ENCODE measurements at places on chromosomes 1 and 21. TPM values are rescaled to one million over a fixed set of nuclear protein-coding genes. Genes with fewer than 3 reads are reported as not detected.

- no peak for DNase-seq
These were observed 26.1 kb downstream of the PDE9A start for GRCh38 chr21:42679319-42680057.

- no peak for DNase-seq
These were observed 6.2 kb downstream of the SH2D5 start for GRCh38 chr1:20726118-20726911.

DNA sequence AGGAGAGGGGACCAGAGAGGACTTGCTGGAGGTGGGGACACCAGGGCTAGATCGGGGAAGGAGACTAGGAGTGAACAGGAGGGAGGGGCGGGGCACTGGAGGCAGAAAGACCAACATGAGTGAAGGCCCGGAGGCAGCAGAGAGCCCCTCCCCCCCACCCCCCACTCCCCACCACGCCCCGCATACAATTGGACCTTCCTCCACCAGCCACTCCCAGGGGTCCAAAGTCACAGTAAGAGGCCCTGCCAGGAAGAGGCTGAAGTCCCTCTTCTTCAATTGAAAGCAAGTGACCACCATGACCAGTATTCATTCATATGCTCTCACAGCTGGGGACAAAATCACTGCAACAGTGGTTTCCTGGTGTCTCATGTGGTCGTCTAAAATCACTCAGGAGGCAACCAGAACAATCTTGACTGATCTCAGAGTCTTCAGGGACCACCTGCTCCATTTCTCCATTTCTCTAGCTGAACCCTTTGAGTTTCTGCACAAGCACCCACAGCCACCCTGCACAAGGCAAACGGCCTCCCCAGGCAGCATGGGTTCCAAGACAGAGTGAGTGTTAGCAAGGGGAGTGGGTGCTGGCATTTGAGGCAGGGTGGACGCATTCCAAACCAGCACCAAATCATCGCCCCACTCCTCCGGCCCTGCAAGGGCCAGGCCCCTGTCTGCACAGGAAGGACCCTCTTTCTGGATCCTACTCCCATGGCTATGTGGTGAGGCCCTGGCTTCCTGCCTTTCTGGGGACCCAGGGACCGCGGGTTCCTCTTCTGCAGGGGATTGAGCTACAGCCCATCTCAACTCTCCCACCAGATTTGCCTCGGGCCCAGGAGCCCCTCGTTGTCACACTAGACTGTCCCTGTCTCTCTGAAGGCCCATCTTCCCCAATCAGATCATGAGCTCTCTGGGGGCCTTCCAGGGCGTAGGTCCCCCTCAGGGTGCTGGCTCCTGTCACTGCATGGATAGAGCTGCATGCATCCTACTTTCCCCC lies 17.0 kb downstream of the LAPTM5 start:
- no peak for DNase-seq

DNA sequence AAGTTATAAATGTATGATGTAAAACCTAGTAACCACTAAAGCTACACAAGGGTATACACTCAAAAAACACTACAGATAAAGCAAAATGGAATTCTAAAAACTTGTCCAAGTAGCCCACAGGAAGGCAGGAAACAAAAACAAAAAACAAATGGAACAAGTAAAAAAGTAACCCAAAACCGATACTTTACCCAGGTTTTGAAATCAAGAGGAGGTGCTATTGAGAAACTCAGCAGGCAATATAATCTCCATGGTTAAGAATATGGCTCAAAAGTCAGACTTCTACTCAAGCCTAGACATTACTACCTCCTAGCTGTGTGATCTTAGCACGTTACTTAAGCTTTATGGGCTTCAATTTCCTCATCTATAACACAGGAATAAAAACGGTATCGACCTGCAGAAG lies 13.3 kb downstream of the RBBP5 start:
- no peak for DNase-seq

DNA sequence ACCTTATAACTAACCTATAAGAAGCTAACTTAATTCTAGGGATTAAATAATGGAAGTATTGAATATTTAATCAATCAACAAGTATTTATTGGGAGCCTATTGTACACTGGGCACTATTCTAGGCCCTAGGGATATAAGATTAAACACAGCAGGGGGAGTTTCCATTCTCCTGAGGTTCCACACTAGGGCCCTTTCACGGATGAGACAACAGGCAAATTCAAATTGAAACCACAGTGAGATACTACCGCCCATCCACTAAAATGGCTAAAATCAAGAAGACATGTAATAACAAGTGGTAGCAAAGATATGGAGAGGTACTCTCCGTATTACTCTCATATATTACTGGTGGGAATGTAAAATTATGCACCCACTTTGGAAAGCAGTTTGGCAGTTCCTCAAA lies 674.4 kb downstream of the KIF26B start:
- DNase-seq, result no peak

SV2A gene
- 14.6 TPM for total RNA-seq

CYP4A11 gene
- not detected for total RNA-seq

FGR gene
- total RNA-seq, result 0.29 TPM

S100A8 gene
- not detected for total RNA-seq

Measured in activated naive CD4-positive, alpha-beta T cell treated with anti-CD3 and anti-CD28 coated beads, Interleukin-2, amount 50 U/mL, for 72 hours (primary cell).